ENCODE measurements at places on chromosomes 12 and 14.

GRCh38 chr14:44759277-44759676, 202.5 kb downstream of the KLHL28 start:
- DNase-seq: no peak

DNA sequence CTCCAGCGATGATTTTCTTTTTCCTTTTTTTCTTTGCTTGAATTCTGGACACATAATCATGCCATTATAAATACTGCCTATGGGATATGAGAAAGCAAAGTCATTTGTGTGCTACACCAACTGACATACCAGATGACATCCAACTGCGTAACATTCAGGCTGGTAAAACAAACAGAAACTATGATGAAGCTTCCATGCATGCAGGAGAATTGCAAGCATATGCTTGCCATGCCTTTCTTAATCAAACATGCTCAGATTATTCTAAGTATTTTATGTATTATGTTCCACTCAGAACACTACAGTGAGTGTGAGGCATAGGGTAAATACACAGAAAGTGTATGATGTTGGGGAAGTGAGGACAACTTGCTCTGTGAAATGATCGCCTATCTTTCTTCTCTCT, 97.4 kb downstream of the C12orf50 start:
- no peak for DNase-seq

GRCh38 chr14:26855077-26855753, 257.4 kb upstream of the NOVA1 start:
- DNase-seq: no peak

DNA sequence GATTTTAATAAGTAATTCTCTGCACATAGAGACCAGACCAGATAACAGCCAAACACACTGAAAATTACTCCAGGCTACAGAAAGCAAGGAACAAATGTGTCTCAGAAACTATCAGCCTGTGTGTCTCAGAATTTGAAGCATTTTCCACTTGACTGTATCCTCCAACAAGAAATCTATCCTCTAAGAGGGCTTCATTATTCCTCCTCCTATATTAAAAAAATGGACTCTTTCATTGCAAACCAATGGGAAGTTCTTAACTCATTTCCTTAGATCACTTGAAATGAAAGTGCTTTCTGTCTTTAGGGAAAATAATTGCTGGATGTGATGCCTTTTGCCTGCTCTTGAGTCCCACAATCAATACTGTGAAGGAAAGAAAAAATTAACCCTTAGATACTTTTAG, 2.3 kb downstream of the ST8SIA1 start:
- no peak for DNase-seq

DNA sequence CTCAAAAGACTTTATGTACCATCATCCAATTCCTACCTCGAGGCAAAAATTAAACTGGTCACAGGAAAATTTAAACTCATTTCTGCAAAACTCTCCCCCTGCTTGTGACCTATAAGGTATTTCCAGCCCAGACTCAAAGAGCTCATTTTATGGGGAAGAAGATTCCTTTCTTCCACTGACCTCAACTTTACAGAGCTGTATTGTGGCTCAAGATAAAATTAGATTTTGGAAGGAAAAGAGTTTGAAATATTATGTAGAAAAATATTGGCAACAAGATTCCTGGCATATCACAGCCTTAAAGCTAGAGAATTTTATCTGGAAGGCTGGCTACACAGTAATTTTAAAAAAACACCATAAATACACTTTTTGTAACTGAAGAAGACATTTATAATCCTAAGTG, 91.7 kb downstream of the STXBP6 start:
- no peak for DNase-seq

DNA sequence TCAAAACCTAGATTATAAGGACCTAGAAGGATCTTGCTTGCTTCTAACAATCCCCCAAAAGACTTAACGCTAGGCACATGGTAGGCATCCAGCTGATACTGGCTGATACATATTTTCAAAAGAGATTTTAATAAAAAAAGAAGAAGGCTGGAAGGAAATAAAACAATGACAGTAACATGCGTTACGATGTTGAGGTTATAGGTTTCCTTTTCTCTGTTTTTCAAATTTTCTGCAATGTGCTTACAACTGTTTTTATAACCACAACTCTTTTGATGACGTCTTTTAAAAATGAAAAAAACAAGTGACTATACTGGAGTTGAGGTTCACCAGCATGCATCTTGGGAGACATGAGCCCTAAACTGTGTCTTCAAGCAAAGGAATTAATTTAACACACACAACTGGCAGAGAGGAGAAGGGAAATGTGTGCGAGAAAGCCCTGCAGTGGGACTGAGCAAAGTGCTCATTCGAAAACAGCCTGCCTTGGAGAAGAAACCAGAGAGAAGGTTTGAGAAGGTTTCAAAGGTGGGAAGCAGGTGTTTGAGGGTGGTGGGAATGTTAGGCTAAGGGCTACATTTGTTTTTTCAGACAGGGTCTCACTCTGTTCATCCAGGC, 80.4 kb downstream of the DUSP16 start:
- no peak for DNase-seq
